ENCODE measurements at places on chromosomes 7 and 10.

GRCh38 chr7:119256001-119256400 is 1017.0 kb upstream of the KCND2 start:
- DNase-seq = no peak

DNA sequence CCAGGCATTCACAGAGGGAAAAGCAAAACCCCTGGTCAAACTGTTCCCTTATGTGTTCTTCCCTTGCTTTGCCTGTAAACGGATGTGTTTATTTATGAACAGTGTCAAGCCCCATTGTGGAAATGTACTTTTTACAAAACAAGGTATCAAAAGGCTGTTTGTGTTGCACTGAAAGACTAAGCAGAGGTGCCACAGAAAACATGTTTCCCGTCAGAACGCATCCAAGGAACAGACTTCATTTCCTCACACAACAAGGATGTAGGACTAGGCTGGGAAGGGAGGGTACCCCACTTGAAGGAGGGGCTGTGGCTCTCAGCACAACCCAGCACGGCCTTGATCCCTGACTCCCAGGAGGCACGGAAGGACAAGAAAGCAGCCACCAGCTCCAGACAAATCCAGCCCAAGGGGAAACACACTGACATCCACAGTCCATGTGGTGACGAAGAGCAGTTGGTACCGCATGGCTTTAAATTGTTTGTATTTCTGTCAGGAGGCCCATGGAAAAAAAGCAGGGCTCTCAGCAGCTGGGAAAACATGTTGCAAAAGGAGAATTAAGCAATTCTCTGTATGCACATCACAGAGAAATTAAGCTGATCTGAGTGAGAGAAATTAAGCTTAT is 85.6 kb downstream of the RNF216 start:
- no peak for DNase-seq

- DNase-seq = no peak
Observed at GRCh38 chr7:50473531-50473930, 23.4 kb upstream of the FIGNL1 start.

DNA sequence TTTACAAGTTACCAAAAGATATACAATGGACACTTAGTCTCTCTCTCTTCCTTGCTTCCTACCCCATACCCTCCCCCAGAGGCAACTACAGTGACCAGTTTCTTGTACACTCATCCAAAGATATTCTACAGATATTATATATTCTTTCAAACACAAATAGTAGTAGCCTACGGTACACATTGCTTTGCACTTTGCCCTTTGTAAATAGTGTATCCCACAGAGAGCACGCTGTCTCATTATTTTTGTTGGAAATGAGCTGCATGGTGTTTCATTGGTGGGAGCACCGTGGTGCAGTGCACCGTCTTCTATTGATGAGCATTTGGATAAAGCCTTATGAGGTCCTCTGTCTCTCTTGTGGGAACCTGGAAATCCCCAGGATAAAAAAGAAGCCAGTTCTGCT is 24.2 kb downstream of the STRA8 start:
- DNase-seq = no peak

- DNase-seq = no peak
Observed at GRCh38 chr10:86868353-86868752, 89.1 kb downstream of the MMRN2 start.

- no peak for DNase-seq
Observed at GRCh38 chr10:34713875-34714274, 101.2 kb downstream of the PARD3 start.

DNA sequence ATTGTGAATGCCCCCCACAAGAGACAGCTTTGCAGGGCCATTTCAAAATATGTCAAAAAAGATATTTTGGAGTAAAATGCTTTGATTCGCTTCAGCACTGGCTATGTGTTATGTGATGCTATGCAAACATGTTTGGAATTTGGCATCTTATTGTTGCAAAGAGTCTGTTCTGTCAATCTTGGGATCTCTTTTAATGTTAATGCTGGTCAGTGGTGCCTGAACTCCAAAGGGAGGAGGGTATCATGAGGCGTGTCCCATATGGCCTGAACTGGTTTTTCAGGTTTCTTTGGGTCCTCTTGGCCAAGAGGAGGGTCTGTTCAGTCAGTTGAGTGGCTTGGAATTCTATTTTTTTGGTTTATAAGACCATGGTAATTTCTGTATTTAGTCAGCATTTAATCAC is 81.4 kb downstream of the HECW1 start:
- DNase-seq = no peak

DNA sequence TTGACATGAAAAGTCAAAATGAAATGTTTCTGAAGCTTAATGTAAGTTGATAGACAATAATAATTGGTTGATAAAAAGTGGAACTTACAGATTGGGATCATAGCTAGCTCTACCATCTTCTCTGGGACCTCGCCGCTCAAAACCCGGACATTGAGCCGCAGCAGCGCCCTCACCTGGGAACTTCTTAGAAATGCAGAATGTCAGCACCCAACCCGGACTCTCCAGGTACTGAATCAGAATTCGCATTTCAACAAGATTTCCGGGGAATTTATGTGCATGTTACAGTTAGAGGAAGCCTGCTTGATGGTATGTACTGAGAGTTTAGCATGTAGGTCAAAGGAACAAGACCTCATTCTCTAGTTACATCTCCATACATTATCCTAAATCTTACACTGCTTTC is 36.7 kb upstream of the ABLIM1 start:
- no peak for DNase-seq

- DNase-seq = no peak
Observed at GRCh38 chr7:22979861-22980260, 34.1 kb downstream of the HYCC1 start.

- no peak for DNase-seq
Observed at GRCh38 chr10:70851597-70852475, 36.1 kb downstream of the SGPL1 start.

DNA sequence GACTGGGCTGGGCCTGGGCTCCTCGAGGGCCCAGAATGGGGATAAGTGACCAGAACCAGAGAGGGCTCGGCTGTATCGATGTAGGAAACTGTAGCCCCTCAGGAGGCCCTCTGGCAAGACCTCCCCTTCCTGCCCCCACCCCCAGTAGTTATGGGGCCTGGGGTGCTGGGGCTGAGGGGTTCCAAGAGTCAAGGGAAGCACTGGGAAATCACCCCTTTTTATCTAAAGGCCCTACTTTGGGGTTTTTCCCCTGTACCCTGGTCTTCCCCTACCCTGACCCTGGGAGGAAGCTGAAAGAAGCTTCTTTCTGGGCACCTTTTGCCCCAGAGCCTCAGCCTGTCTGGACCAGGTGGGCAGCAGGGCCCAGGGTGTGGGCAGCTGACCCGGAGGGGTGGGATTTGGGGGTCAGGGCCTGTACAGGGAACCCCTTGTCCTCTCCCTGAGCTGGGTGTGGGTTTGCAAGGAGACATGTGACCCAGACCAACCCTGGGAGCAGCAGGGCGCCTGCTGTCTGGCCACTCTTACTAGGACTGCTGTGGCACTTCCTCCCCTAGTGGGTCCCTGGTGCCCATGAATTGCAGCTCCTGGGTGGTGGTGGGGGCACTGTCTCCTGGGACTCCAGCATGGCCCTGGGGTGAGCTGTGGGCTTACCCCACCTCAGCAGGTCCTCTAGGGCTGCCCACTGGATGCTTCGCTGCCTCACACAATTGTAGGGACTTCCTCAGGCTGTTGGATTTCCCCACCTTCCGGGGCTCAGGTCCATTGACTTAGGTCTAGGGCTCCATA is 1.5 kb downstream of the IRF5 start:
- no peak for DNase-seq

DNA sequence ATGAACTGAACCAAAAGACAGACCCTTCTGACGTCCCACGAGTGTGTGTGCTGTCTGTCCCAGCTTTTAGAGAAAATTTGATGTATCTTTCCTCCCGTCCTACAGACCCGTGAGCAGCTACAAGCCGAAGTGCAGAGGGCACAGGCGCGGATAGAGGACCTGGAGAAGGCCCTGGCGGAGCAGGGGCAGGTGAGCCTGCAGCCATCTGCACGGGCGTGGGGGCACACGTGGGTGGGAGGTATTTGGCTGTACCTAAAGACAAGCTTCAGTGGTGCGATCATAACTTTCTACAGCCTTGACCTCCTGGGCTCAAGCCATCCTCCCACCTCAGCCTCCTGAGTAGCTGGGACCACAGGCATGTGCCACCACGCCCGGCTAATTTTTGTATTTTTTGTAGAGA is 41.7 kb upstream of the DPYSL4 start:
- DNase-seq = no peak

GRCh38 chr7:136312592-136312991 is 335.4 kb upstream of the MTPN start:
- DNase-seq = no peak

DNA sequence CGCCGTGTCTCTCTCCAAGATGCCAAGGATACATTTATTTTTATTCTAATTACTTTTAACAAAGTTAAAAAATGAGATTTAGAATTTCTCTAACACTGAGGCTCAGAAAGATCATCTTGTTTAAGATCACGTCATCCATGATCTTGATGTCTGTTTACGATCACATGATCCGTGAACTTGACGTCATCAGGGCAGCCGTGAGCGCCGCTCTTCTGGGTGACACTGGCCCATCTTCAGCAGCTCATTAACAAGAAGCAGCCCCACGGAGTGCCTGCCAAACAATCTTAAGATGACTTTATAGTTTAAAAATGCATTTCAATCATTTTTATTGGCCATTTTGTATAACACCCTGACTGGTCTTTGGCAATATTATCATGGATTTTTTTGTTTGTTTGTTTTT is 291.1 kb upstream of the PRKCQ start:
- no peak for DNase-seq

GRCh38 chr7:8063706-8064297 is 95.2 kb downstream of the GLCCI1 start:
- DNase-seq = no peak

GRCh38 chr10:130018265-130018664 is 54.2 kb upstream of the EBF3 start:
- no peak for DNase-seq

DNA sequence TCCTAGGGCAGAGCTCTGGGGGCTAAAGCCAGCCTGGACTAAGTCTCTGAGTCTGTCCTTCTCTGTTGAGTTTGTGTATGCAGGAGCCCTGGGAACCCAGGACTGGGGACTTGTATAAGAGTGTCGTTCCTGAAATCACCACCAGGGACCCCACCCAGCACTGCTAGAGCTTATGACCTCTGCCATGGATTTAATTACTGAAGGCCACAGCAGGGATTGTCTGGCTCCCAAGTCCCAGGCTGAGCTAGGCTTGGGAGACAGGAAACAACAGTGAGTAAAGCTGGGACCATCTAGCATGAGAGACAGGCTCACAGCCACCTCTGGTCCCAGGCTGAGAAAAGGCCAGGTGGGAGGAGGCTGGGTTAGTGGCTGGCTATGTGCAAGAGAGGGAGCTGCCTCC is 1.4 kb upstream of the TSPAN15 start:
- no peak for DNase-seq

- no peak for DNase-seq
Observed at GRCh38 chr10:77291596-77292505, 345.8 kb downstream of the KCNMA1 start.

- DNase-seq = no peak
Observed at GRCh38 chr7:139941866-139942265, 112.8 kb downstream of the TBXAS1 start.
